ENCODE measurements at places on chromosomes 5 and 9.

- no peak for DNase-seq
These were observed 19.7 kb upstream of the PCDHAC2 start for GRCh38 chr5:140946578-140946977.

DNA sequence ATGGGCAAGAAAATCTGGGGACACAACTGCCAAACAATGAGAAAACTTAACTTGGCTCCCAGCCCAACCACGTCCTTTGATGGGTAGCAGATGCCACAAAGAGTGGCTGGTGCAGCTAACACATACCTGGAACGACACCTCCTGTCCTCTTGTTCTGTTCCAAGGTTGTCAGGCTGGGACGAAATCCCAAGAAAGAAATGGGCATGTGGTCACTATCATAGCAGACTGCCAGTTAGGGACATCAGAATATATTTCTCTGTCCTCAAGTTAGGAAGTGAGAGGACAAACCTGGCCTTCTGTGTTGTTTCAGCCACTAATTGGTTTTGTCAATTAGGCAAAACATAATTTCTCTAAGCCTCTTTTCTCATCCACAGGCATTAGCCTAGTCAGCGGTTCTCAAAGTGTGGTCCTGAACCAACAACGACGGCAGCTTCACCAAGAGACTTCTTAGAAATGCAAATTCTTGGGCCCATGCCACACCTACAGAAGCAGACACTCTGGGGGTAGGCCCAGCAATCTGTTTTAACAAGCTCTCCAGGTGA lies 63.4 kb downstream of the RAPGEF1 start:
- DNase-seq, result no peak

- no peak for DNase-seq
These were observed 80.6 kb downstream of the SFXN1 start for GRCh38 chr5:175558801-175559480.

GRCh38 chr9:106691627-106692026 lies 171.3 kb upstream of the ZNF462 start:
- no peak for DNase-seq

DNA sequence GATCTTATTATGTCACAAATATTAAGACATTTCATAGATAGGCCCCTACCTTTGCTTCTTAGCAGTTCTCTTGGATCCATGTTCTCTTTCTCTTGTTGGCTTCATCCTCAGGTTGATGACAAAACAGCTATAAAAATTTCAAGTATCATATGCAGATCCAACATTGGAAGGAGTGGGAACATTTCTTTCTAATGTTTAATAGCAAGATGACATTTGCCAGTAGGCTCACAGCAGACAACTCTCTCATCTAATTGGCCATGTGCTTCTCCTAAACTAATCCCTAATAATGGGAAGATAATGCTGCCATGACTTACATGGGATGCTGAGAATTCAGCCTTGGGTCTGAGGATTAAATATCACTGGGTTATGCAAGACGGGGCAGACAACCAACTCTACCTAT lies 485.5 kb upstream of the SEMA6A start:
- no peak for DNase-seq

GRCh38 chr9:110472111-110472510 lies 107.4 kb downstream of the SVEP1 start:
- DNase-seq, result no peak

DNA sequence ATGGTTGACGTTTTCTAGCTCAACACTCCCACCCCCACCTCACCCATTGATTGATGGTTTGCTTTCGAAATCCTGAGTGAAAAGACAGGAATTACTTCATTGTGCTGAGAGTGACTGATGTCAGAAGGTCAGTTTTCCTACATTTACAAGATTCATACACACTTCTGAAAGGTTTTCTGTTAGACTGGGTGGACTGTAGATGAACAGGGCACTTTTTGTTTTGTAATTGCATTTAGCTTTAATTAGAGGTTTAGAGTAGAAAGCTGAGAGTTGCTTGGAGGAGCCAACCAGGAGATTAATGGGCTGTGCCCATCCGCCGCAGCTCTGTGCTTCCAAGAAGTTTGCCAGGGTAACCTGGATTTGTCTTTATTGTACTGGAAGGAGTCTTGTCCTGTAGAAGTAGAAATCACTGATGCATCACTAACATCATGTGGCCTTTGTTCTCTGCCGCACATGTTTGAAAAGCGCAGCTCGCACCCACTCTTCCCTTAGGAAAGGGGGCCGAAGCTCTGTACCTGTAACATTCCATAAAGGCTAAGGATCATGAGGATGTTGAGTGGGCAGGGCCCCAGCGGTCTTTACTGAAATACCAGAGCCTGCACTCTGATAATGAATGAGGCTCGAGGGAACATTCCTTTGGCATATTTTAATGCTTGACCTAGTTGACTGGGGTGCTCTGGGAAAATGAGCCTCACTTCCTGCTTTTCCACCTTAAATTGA lies 267.6 kb upstream of the DMRT1 start:
- DNase-seq, result no peak

- DNase-seq, result no peak
These were observed 306.8 kb downstream of the SPOCK1 start for GRCh38 chr5:137192293-137192743.

DNA sequence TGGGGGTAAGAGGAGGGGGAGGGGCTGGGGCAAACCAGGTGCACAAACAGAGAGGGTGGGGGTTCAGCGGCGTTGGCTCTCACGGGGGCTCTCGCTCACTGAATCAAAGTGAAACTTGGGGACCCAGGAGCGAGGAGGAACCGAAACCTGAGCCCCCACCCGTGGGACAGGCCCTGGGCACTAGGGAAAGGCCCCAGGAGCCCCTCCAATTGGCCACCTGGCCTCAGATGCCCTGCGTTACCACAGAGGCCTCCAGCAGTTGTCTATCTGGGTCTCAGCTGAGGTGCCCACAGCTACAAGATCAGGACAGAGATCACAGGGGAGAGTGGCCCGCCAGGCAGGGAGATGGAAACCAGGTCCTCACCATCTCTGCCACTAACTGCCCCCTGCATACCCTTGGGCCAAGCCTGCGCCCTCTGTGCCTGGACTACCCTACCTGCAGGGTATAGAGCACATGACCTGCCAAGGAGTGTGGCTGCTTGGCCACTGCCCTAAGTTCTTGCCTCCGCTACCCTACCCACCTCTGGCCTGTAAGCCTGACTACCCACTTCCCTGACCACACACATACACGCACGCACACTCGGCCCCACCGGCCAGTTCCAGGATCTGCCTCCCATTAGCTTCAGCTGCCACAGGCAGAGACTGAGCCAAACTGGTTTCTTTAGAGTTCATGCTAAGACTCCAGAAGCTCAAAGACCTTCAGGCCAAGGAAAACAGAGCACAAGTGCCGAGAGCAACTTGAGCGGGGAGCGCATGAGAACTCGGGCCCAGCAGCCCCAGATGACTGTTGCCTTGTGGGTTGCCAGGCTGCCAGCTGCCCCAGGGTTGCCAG lies 39.9 kb downstream of the PAX5 start:
- DNase-seq, result no peak

DNA sequence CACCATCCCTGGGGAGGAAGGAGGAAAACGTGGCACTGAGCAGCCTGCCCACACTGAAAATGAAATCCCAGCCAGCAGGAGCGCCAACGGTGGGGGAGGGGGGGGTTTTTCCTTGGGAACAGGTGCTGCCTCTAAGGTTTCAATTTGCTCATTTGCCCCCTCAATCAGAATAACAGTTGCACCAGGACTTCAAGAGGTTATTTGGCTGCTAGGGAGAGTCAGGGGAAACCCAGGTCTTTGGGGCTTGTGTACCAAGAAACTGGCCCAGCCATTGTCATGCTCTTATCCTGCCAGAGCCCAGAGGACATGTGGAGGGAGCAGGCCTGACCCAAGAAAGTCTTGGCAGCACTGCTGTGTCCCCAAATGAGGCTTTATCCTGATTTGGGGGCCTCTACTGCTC lies 66.5 kb downstream of the NDFIP1 start:
- no peak for DNase-seq

- DNase-seq, result no peak
These were observed 36.2 kb downstream of the STC2 start for GRCh38 chr5:173291722-173292658.

GRCh38 chr5:145711417-145711816 lies 123.7 kb downstream of the PRELID2 start:
- DNase-seq, result no peak
